ENCODE measurements at places on chromosomes 7 and 10.

DNA sequence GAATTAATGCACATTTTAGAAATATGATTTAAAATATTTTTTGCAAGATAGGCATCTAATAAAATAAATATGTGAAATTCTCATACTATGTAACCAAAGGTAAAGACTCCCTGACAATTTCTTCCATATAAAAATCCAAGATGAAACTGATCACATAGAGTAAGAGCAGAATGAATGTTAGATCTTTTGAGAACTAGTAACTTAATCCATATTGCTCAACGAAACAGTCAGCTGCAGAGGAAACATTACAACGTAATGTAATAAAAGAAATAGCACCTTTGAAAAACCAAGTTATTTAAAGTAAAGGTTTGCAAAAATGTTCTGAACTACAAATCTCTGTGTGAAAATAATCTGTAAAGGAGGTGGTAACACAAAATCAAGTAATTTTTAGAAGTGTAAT lies 28.8 kb downstream of the HACD1 start:
- no peak for DNase-seq

- DNase-seq: no peak
Observed at GRCh38 chr7:299628-300027, 9.7 kb downstream of the FOXL3 start.

- DNase-seq: no peak
Observed at GRCh38 chr10:11993834-11994468, 48.7 kb downstream of the UPF2 start.

GRCh38 chr7:151570366-151570915 lies 50.7 kb upstream of the RHEB start:
- no peak for DNase-seq

DNA sequence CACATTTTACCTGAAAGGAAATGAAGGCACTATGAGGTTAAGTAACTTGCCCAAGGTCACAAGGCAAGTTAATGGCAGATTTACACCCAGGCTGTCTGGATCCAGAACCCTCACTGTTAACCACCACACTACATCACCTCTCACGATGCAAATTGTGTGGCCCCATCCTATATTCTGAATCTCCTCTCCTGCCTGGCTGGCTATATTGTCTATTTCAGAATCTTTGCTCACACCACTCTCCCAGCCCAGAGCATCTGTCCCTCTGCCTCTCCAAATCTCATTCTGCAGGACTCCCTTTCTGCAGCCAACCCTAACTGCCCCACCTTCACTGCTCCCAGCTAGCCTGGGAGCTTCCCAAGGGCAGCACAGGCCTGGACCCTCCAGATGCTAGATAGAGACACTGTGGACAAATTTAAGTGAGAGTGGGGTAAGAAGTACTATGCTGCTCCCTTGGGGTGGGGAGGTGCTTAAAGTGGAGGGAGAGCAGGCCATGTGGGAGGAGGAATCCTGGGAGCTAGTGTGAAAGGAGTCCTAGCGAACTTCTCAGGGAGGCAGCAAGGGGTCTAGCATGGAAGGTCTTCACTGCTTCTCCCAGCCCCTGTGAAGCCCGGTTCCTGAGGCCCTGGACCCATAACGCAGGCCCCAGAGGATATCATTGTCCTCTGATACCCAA lies 786 bp downstream of the CUEDC2 start:
- no peak for DNase-seq

- no peak for DNase-seq
Observed at GRCh38 chr10:129339191-129339590, 127.8 kb upstream of the MGMT start.

- no peak for DNase-seq
Observed at GRCh38 chr10:33237736-33238624, 96.5 kb downstream of the NRP1 start.

Data from cerebellum (tissue), 4 donors.